ENCODE measurements at places on chromosomes 16 and 17.
A peak's percentile ranks its signal among the peaks of the same experiment; 100 is the strongest.

DNA sequence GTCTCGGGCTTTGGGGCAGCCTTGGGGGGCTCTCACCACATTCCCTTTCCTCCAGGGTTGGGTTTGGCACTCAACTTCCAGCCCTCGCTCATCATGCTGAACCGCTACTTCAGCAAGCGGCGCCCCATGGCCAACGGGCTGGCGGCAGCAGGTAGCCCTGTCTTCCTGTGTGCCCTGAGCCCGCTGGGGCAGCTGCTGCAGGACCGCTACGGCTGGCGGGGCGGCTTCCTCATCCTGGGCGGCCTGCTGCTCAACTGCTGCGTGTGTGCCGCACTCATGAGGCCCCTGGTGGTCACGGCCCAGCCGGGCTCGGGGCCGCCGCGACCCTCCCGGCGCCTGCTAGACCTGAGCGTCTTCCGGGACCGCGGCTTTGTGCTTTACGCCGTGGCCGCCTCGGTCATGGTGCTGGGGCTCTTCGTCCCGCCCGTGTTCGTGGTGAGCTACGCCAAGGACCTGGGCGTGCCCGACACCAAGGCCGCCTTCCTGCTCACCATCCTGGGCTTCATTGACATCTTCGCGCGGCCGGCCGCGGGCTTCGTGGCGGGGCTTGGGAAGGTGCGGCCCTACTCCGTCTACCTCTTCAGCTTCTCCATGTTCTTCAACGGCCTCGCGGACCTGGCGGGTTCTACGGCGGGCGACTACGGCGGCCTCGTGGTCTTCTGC is 8.4 kb downstream of the SLC16A3 start:
- no peak for DNase-seq

GRCh38 chr17:35245196-35245486 is 2.3 kb downstream of the SLFN5 start:
- DNase-seq, result no peak

DNA sequence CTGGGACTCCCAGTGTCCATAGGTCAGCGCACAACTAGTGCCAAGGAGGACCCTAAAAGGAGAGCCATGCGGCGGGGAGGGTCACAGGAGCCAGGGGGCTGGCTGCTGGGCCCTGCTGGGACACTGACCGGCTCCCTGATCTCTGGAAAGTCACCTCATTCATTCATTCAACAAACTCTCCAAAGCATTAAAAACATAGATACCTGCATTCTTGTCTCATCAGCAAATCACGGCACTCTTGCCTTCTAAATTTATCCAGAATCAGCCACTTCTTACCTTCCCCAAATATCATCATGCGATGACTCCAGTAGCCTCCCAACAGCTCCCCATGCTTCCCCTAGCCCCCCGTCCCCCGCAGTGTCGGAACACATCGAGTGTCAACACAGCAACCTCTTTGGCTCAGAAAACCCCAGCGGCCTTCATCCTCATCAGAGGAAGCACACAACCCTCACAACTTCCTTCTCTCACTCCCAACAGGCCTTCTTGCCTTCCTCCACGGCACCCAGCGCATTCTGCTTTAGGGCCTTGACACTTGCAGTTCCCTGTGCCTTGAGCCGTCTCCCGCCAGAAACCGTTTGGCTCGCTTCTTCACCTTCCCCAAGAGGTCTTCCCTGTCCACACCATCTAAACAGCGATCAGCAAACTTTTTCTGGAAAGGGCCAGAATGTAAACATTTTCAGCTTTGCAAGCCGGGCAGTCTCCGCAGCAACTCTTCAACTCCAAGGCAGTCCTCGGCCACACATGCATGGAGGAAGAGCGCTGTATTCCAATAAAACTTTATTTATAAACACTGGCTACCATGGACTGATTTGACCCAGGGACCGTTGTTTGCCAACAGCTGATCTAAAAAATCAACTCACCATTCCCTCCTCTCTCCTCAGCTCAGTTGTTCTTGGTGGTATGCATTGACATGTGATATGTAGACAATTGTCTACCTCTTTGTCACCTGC is 119.5 kb upstream of the TNRC6C start:
- DNase-seq, result no peak

- no peak for DNase-seq
Observed at GRCh38 chr16:10987361-10988163, 43.2 kb downstream of the CLEC16A start.

DNA sequence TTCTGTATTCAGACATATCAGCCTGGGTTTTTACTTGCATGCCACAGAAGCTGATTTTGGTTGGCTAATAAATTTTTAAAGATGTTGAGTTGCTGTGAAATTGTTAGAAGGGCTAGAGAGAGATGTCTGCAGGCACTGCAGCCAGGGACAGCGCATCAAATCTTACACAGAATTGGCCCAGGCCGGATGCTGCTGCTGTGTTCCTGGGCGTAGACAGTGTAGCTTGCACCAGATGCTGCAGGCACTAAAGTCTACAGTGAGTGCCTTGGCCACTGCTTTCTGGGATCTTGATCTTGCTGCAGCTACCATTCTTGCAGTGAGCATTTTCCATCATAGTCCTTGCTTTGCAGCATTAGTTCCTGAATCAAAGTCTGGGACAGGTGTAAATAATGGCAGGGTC is 169.9 kb downstream of the SPECC1 start:
- no peak for DNase-seq

DNA sequence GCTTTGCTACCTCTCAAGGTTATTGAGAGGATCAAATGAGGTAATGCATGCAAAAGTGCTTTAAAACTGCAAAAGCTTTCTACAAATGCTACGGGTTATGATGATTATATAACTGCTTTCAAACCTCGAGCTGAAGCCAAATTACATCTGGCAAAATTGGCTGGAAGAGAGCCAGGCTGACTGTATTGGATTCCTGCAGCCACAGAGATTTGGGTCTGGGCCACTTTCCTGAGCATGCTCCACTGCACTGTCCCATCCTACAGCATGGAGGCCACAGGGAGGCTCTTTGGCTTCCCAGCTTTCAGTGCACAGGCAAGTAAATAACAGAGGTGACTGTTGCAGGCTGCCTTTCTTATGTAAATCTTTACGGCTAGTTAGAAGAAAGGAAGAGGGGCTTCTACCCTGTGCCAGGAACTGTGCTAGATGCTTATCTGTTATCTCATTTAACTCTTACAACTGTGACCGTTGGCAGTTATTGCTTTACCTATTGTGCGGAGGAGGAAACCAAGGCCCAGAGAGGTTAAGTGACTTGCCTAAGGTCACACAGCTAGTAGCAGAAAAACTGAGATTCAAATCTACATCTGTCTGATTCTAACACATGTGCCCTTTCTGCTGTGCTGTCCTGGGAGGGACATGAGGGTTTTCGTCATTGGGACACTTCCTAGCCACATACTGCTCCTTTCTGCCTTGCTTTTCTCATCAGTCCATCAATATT is 121.8 kb downstream of the SPACA3 start:
- no peak for DNase-seq

- no peak for DNase-seq
Observed at GRCh38 chr16:1677339-1677738, 740 bp upstream of the JPT2 start.

DNA sequence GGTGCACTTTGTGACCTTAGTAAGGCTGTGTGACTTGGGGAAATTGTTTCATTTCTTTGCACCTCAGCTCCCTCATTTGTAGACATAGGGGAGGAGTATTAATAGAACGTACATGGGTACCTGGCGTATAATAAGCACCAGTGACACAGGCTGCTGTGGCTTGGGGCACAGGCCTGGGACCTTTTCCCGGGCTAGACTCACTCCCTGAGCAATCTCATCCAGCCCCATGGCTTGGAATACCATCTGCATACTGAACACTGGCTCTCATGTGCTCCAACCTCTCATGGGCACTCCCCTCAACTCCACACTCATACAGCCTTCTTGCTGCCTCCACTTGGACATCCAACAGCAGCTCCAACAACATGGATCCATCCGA is 41.0 kb upstream of the MRPS23 start:
- DNase-seq, result no peak

DNA sequence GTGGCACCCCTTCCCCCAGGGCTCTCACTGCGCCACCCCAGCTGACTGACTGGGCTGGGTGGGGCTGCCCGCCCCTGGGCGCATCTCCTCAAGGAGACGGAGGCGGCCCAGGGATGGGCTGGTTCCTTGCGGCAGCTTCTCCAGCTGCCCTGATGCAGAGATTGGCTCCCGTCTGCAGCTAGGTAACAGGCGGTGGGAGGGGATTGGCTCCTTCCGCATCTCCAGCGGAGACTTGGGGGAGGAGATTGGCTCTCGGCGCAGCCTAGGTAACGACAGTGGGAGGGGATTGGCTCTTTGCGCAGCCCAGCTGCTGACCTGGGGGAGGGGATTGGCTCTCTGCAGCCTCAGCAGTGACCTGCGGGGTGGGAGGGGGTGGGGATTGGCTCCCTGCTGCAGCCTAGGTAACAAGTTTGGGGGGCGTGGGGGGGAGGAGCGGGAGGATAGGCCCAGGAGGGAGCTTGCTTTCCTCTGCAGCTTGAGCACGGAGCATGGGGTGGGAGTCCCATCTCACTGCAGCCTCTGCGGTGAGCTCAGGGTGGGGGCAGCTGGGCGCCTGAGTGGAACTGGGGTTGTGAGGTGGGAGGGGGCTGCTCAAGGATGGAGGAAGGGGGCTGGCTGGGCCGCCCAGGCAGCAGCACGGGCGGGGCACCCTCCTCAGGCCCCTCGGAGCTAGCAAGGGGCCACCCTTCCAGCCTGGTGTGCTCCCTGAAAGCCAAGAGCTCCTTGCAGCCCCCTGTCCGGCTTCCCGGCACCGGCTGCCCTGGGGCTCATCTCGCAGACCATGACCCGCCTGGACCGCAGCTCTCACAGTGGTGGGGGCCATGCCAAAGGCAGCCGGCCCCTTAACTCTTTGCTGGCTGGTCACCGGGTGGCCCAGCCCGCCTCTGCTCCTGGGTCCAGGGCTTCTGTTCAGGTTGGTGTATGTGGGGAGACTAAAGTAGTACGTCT is 6.4 kb downstream of the NFE2L1 start:
- DNase-seq, result peak; percentile 53

DNA sequence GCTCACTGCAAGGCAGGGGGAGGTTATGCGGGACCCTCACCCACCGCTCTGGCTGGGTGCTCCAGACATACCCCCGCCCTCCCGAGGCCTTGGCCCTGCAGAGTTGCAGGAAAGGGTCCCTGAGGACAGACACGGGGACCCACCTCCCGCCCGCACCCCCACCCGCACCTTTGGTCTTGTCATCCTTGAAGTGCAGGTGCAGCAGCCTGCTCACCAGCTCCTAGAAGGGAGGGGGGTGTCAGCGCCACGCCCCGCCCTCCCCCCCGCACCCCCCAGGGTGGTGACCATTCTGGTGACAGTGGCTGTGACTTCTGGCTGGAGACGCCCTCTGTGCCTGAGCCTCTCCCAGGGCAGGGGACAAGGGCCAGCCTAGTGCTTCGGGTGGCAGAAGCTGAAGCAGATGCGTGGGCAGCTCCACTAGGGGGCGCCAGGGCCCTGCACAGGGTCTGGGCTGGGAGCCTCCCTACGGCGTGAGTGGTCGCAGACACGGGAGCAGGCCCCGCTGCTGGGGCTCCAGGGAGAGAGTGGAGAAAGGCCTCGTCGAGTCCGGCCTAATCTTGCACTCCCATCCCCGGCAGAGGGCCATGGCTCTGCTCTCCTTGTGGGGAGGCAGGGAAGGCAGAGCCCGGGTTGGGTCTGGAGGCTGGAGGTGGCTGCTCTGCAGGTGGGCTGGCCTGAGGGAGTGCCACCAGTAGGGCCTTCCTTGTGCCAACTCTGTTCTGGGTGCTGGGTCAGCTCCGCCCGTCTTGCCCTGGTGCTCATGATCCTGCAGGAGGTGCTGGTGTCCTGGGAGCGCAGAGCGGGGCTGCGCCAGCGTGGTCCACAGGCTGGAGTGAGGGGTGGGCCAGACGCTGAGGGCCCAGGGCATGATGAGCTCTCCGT is 2.7 kb downstream of the CENPX start:
- peak; percentile 75 for DNase-seq

DNA sequence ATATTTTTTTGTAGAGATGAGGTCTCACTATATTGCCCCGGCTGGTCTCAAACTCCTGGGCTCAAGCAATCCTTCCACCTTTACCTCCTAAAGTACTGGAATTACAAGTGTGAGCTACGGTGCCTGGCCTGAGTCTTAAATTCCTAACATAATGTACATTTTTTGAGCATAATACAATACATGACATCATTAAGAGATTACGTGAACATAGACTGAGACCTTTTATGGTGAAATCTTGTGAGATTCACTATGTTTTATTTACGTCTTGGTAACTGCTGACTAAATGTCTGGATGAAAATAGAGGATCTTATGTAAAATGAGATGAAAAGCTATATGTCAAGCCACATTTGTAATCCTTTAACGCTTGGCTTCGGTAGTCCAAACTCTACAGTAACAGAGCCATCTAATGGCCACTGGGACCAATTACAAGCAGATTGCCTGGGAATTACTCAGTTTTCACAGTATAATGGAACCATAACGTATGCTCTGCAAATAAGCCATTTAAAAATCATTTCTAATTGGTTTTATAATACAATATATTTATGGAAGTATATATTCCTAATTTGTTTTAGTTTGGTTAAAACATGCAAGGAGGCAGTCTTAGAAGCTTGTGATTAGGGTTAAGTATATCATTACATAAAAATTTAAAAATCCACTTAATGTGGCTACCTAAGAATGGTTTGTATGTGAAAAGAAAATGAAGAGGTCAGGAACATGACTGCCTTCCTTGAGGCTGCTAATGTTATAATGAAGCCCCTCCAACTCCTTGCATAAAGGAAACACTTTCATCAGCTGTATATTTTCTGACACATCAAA is 8.1 kb upstream of the EFCAB13 start:
- peak; percentile 57 for DNase-seq

DNA sequence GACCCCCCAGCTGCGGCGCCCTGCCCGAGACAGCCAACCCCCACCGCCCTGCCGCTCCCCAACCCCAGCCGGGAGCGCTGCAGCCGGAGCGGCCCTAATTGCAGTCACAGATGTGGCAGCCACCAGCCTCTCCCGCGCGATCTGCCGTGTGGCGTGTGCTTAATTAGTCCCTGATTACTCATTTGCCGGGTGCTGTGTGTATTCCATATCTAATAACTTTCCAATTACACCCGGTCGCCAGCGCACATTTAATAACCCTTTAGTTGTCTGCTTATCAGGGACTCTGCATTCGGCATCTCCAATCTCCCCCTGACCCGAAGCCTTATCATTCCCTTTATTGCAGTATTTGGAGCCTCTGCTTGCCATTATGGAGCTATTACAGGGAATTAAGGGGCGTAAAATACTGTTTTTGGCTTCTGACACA is 236.7 kb upstream of the CIBAR2 start:
- no peak for DNase-seq

DNA sequence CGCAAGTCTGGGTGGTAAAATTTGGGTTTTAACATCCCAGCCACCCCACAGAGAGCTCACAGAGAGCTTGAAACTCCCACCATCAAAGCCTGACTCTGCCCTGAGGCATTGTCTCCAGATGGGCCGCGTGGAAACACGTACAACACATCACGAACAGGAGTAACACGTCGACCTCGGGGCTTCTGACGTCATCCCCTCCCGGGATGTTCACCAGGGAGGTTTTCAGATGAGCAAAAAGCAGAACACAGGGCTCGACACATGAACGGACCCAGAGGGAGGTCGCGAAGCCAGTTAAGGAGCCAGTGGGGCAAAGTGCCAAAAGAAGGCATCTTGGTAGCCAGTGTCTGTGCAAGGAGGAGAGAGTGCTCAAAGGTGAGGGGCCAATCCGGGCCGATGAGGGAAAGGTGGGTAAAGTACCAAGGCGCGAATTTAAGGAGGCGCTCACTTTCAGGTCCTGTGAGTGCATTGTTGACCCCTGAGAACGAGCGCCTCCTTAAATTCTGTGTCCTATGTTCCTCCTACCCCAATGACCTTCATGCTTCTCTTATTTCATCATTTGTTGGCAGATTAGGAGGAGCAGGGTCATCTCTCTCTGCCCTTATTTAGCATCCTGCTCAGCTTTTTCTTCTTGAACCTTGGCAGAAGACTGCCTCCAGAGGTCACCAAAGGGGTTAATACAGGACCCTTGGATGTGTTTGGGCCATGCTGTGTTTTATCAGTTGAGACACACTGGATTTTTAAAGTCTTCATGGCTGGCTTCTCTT is 5.6 kb downstream of the RCVRN start:
- no peak for DNase-seq
